ENCODE measurements at places on chromosomes 7 and 10.
A peak's percentile ranks its signal among the peaks of the same experiment; 100 is the strongest.

- DNase-seq: no peak
Observed at GRCh38 chr10:10987111-10987510, 30.6 kb upstream of the CELF2 start.

DNA sequence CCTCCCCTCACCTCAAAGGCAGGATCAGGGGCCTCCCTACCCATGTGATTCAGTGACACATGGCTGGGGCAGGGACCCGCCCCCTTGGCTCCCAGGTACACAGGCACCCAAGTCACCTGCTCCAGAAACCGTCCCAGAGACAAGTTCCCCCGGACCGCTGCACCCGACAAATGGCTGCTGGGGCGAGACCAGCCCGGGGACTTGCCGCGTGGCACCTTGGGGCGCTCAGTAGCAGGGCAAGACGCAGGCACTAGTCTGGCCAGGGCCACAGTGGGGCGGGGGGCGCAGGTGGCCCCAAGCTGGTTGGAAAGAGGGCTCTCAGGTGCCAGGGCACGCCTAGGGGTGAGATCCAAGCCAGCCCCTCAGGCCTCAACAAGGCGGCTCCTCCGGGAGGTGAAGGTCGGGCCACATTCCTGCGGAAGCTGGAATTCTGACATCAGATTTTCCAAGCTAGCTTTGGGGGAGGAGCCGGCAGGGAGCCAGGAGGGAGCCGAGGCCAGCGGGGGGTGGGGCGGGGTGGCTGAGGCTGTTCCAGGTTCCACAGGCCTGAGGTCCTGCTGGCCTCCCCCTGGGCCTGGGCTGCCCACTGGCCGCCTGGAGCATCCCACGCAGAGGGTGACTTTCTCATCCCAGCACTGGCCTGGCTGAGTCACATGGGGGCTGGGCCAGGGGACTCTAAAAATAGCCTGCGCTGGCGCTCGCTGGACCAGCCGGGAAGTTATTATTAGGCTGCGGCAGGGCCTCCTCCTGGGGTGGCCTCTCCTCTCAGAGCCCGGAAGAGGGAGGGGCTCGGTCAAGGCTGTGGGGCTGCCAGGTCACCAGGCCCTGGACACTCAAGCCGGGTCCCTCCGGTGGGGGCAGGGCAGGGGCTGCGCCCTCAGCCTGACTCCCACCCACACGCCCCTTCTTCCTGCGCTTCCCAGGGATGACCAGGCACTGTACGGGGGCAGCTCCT lies 20.5 kb upstream of the INPP5A start:
- DNase-seq: no peak

DNA sequence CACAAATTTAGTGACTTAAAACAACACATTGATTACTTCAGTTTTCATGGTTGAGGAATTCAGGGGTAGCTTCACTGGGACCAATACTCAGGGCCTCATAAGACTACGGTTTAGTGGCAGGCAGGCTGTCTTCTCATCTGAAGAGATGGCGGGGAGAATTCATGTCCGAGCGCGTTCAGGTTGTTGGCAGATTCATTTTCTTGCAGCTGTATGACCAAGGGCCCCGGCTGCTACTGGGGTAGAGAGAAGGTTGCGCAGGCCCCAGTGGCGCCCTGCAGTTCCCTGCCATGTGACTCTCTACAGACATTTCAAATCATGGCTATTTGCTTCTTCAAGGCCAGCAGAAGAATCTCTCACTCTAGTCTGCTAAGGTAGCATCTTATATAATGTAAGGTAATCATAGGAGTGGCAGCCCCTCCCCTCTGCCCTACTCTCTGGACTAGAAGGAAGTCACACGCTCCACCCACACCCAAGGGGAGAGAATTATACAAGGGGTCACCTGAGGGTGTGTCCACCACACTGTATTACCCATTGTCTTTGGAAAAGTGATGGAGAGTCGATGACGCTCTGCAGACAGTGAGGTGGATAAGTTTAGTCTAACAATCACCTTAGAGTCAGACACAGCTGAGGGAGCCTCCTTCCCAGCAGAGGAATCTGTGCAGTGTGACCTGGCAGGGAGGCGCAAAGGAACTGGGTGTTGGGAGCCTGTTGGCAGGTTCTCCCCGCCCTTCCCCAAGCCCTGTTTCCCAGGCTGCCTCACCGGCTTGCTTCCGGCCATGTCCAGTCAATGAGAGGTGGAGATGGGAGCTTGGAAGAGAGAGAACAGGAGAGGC lies 35.7 kb upstream of the PLEKHA1 start:
- DNase-seq: no peak

- peak; percentile 27 for DNase-seq
Observed at GRCh38 chr7:98483276-98483963, 82.5 kb upstream of the BAIAP2L1 start.

- no peak for DNase-seq
Observed at GRCh38 chr7:69429911-69430383, 168.3 kb upstream of the AUTS2 start.

- no peak for DNase-seq
Observed at GRCh38 chr7:29606830-29607229, 43.2 kb downstream of the PRR15 start.

DNA sequence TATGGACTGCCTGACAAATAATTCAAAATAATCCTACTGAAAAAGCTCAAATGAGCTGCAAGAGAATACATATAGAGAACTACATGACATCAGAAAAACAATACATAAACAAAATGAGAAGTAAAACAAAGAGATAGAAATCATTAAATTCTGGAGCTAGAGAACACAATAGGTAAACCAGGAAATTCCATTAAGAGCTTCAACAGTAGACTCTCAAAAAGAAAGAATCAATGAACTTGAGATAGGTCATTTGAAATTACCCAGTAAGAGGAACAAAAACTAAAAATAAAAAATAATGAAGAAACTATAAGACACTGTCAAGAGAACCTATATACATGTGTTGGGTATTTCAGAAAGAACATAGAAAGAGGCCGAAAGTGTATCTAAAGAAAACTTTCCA lies 186.3 kb downstream of the PTN start:
- no peak for DNase-seq

DNA sequence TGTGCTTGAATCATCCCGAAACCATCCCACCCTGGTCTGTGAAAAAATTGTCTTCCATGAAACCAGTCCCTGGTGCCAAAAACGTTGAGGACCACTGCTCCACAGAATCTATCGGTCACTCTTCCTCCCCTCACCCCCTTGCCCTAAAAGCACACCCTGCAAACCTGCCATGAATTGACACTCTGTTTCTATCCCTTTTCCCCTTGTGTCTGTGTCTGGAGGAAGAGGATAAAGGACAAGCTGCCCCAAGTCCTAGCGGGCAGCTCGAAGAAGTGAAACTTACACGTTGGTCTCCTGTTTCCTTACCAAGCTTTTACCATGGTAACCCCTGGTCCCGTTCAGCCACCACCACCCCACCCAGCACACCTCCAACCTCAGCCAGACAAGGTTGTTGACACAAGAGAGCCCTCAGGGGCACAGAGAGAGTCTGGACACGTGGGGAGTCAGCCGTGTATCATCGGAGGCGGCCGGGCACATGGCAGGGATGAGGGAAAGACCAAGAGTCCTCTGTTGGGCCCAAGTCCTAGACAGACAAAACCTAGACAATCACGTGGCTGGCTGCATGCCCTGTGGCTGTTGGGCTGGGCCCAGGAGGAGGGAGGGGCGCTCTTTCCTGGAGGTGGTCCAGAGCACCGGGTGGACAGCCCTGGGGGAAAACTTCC lies 784 bp upstream of the SERPINE1 start:
- peak; percentile 76 for DNase-seq

DNA sequence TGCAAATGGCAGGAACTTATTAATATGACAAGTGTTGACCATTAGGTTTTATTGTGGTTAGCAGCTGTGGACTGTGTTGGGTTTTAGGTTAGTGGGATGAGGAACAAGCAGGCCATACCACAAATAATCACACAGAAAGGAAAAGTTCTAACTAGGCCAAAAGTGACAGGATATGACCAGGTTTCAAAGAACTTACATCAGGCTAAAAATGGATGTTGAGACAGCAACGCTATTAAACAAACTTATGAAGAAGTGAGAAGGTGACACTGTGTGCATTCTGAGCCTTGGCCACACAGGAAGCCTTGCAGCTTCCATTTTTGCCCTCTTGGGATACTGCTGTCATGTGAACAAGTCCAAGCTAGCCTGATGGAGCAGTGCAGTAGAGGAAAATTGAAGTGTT lies 568.8 kb downstream of the HTR7 start:
- peak; percentile 59 for DNase-seq

Data from GM12865 (cell line).